ENCODE measurements at places on chromosomes 4 and X.
A peak's percentile ranks its signal among the peaks of the same experiment; 100 is the strongest.

DNA sequence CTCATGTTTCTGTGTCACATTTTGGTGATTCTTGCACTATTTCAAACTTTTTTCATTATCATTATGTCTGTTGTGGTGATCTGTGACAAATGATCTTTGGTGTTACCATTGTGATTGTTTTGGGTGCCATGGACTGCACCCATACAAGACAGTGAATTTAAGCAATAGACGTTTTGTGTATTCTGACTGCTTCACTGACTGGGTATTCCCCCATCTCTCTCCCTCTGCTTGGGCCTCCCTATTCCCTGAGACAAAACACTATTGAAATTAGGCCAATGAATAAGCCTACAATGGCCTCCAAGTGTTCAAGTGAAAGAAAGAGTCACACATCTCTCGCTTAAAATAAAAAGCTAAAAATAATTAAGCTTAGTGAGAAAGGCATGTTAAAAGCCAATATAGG, 60.2 kb downstream of the BANK1 start:
- no peak for DNase-seq

- DNase-seq, result no peak
These were observed 170.9 kb upstream of the PCDH18 start for GRCh38 chr4:137703195-137703594.

DNA sequence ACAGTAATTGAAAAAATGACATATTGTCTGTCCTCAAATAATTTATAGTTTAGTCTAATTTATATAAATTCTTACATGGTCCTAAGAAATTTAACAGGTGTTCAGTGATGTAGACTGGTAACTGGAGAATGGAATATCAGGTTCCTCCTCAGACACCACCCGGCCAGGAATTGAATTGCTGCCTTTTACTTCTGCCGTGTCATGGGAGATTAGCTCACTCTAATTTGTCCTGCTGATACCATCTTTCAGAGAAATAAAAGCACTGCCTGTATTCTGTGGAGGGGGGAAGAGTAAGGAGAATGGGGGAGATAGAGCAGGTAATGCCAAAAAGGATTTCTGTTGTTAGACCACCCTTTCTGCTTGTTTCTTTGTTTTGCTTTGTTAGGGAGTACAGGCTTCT, 125.2 kb upstream of the KLHL4 start:
- no peak for DNase-seq

GRCh38 chr4:79164907-79165610, 160.8 kb downstream of the NAA11 start:
- DNase-seq, result no peak

- DNase-seq, result no peak
These were observed 56.2 kb downstream of the LRRC66 start for GRCh38 chr4:51963841-51964517.

DNA sequence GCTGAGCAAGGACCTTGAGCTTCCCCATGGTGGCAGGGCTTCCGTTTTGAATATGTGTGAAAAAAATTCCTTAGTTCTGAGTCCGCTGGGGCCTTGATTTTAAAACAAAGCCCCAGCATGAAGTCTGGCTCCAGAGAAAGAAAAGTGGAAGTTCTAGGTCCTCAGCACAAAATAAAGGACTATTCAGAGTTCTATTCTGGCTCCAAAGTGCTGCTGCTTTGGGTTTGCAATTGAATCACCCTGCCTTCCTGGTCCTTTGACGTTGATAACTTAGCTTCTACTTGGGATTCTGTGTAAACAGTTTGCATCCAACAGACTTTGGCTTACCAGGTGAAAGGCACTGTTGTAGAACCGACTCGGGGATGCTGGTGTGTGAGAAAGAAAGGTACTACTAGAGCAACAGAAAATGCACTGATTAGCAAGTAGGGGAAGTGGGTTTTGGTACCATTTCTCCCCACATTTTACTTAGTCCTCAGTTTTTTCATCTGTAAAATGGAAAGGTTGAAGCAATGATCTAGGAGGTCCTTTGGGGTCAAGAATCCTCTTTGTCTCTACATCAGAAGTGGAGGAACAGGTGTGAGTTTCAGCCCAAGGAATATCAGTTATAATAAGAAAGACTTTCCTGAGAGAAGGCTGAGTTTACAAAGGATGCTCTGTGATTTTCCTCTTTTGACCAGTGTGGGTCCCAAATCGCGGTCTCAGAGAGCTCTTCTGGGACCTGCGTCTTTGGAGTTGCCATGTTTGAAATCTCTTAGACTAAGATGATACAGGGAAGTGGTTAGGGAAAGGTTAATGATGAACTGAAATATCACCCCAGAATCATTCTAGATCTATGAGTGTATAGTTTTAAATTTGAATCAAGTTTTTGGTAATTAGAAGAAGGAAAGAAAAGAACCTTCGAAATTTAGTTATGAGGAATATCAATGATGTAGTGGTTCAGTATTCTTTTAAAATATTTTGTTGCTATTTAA, 28.2 kb downstream of the IGFBP7 start:
- DNase-seq, result no peak

DNA sequence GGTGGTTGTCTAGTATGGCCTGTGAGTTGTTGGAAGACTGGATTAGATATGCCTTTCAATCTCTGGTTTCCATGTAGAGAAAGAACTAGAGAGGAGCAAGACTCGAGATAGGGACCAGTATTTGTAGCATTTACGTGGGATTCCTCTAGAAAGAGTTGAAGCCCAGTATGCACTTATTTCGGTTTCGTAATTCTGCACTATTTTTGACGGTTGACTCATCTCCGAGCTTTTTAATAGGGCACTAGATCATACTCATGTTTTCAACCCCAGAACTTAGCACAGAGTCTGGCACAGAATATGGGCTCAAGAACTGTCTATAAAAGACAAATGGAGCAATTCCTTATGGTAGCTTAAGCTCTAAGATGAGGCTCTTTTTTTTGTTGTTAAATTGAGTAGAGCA, 15.7 kb downstream of the HELT start:
- DNase-seq, result no peak

- DNase-seq, result no peak
These were observed 64.5 kb upstream of the LSM6 start for GRCh38 chr4:146110871-146111485.

DNA sequence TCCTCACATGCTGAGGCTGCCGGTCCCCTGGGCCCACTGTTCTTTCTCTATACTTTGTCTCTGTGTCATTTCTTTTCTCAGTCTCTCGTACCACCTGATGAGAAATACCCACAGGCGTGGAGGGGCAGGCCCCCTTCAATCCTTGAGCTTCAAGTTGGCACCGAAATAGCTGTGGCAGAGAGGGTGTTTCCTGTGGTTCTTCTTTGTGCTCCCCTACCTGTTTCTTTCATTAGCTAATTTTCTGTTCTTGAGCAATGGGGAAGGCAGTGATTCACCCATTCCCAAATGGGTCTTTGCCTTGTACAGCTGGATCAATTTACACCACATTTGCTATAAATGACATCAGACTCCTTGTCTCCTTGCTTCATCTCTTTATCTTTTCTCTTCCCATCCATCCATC, 2.1 kb upstream of the CYSLTR1 start:
- peak; percentile 39 for DNase-seq

DNA sequence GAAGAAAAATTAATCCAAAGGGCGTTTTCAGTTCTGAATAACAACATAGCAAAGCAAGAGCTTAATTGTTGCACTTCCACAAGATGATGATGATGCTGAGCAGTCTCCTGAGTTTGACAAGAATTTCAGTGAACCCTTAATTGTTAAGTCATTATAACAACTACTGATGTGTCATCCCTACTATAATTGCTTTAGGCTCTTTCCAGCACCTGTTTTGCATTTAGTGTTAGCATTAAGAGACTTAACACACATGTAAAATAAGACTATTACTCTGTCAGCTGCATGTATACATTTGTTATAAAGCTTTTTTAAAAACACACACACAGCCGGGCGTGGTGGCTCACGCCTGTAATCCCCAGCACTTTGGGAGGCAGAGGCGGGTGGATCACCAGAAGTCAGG, 37.9 kb upstream of the GALNT7 start:
- no peak for DNase-seq

GRCh38 chrX:44937606-44938005, 64.6 kb downstream of the KDM6A start:
- DNase-seq, result no peak

GRCh38 chr4:7806338-7807090, 133.1 kb downstream of the AFAP1 start:
- no peak for DNase-seq
